AG08396 (cell line): ENCODE measurements at places on chromosomes 2 and 18.

DNA sequence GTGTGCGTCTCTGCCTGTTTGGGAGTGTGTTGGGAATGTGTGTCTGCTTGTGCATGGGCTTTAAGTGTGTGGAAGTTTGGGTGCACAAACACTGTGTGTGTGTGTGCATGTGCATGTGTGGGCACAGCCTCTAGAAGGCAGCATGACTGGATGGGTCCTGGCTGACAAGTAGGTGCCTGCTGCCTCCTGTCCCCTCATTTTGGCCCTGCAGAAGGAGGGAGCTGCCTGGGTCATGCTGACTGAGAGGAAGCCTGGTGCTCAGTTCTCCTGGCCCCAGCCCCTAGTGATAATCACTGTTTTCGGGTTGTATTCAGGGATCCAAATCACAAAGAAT, 34.1 kb downstream of the GLI2 start:
- DNase-seq = no peak

- DNase-seq = peak; percentile 25
Measured at GRCh38 chr2:198314559-198315153, 510.3 kb downstream of the PLCL1 start.

- no peak for DNase-seq
Measured at GRCh38 chr2:196537311-196537710, 102.2 kb upstream of the CCDC150 start.

- DNase-seq = no peak
Measured at GRCh38 chr2:122639711-122640110, 884.3 kb downstream of the TSN start.
